ENCODE measurements at places on chromosomes 16 and 17.
A peak's percentile ranks its signal among the peaks of the same experiment; 100 is the strongest.

DNA sequence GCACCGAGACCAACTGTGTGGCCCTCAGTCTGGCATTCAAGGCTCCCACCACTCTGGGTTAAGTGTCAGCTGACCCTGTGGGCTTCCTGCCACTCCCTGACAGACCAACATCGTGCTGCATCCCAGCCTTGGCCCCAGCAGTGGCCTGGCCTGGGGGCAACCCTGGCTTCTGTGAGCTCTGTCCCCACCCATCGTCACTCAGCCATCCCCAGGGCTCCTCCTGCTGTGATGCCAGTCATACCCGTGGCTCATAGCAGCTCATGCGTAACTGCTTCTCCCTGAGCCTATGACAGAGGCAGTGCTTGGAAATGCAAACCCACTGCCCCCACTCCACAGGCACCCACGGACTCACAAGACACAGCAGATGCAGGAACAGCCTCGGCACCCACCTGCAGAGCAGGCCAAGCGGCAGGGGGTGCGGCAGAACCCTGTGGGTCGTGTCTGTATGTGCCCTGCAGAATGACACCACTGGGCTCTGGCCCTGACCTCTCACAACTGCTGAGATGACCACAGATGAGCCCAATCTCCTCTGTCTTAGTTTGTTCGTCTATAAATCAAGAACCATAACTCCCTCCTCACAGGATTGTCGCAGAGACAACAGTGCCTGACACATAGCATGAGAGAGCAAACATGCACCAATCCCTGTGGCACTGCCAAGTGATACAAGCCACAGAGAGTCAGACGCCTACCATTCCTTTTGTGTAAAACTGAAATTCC is 26.6 kb downstream of the PIEZO1 start:
- DNase-seq, result no peak

GRCh38 chr17:66676421-66676820 is 158.5 kb upstream of the CACNG5 start:
- DNase-seq, result no peak

GRCh38 chr17:57708410-57708809 is 36.7 kb downstream of the CCDC182 start:
- peak; percentile 98 for DNase-seq

- DNase-seq, result no peak
Measured at GRCh38 chr17:72004611-72005331, 116.0 kb upstream of the SOX9 start.

DNA sequence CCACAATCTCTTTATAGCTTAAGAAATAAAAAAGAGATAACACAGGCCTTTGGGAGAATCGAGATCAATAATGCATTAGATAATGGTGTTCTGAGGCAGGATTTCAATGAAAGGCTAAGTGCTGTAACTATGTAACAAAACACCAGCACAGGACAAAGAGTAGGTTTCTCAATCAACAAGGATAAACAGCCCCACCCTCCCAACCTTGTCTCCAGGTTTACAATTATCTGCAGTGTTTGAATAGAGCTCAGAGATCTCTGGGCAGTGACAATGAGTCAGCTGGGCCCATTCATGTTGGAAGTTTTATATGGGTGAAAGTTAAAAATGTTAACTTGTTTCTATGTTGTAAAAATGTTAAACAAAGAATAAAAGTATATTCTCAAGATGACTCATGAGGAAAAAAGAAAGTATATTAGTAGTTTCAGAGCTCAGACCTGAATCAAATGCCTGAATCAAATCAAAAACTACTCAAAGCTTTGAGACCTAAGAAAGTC is 17.0 kb upstream of the KRT20 start:
- no peak for DNase-seq

- no peak for DNase-seq
Measured at GRCh38 chr17:19286751-19287341, 49.7 kb downstream of the EPN2 start.

GRCh38 chr16:87809150-87809902 is 43.5 kb upstream of the KLHDC4 start:
- no peak for DNase-seq

DNA sequence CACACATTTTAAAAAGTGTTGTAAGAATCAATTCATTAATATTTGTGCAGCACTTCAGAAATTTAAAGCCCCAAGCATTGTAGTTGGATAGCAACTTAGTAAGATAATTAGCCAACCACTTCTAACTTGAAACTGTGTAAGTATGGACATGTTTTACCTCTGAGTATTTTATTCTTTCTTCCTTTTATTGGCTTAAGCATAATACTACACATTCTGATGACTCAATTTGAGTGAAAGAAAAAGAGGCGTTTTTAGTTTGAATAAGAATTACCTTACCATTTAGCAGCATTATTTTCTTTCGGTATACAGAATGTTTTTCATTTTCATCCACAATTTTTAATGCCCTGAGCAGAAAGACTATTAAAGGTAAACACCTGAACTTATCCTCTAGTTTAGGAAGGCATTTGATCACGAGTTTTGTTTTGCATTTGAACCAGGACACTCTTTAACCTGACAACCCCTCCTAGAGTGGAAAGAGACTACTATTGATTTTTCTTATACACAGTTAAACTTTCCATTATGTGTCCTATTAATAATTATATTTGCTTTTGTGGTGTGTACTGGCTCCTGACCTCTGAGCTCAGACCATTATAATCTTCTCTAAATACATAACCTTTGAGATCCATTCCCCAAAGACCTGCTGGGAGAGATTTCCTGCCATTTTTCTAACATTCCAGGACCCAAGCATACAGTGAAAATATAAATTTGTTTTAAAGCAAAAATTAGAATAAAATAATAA is 9.2 kb downstream of the NACA2 start:
- DNase-seq, result no peak

DNA sequence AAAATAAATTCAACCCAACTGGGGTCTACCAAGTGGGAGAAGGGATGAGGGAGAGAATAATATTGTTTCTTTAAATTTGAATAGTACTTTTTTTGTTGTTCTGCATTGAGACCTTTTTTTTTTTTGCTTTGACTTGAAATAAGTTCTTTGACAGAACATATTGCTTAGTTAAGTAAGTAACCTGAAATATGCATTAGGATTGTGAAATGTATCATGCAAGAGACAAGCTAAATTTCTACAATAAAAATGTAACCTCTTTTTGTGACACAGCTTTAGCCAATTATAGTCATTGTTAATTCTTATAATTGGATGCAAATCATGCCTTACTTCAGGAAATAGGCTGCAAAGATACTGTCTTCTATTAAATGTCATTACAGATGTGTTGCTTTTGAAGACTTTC is 150.0 kb upstream of the GOT2 start:
- DNase-seq, result no peak

DNA sequence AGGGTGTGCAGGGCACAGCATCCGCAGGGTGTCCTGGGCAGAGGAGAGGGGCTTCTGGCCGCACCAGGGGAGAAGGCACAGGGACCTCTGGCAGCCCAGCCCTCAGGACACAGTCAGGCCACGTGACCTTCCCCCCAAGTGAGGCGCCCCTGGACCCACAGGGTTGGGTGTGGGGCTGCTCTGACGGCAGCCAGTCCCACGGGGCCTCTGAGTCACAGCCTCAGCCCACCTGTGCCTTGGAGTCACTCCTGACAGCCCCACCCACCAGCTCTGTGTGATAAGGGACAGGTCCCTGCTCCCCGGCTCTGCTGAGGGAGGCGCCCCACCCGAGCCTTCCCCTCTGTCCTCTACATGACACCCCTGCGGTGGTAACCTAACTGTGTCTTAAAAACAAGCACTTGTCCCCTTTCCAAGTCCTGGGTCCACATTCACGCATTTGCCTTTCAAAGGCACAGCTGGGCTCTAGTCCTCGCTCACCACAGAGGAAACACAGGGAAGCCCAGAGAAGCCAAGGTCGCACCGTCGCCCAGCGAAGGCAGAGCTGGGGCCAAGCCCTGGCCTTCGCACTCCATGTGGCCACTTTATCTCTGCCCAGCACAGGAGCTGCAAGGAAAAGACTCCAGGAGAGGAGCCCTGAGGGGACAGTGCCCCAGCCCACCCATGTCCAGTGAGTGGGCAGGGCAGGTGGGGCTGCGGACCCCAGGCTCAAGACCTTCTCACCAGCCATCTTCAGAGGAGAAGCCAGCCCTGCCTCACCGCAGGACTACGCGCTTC is 5.1 kb upstream of the NPTX1 start:
- DNase-seq, result no peak

DNA sequence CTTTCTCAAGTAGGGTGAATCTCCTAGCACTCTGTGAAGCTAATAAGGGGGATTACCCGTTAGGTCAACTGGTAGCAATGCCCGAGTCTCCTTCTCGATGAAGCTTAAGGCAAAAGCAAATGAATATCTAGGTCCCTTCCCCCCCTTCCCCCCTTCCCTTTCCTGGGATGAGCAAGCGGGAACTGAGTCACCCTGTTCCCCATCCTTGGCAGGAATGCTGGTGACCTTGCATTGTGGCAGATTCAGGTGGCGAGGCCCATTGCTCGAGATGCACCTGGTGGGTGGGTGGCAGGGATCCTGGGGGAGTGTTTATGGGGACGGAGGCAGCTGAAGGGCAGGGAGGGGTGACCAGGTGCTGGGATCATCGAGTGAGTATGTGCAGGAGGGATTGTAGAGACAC is 7.1 kb downstream of the NXPH3 start:
- DNase-seq, result no peak

DNA sequence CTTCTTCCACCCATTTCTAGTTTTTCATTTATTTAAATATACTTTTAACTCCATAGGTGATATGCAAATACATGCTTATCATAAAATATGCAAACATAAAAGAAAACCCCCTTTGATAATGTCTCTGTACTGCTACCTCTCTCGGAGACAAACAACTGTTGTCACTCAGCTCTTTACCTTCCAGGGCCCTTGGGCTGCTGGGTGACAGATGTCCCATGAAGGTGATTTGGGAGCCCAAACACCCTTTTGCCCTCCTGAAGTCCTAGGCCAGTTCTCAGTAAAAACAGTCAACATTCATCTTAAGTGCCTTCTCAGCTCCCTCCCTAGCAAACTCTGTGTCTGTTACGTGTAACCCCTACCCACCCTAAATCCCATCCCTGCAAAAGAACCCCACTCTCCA is 37.5 kb downstream of the CHD9 start:
- DNase-seq, result peak; percentile 40

Measured in NCI-H2171 (cell line).